Esophagus squamous epithelium (tissue), 5 donors: ENCODE measurements at places on chromosomes 7 and 10. TPM values are rescaled to one million over a fixed set of nuclear protein-coding genes. Genes with fewer than 3 reads are reported as not detected.
A peak's percentile ranks its signal among the peaks of the same experiment; 100 is the strongest.

DNA sequence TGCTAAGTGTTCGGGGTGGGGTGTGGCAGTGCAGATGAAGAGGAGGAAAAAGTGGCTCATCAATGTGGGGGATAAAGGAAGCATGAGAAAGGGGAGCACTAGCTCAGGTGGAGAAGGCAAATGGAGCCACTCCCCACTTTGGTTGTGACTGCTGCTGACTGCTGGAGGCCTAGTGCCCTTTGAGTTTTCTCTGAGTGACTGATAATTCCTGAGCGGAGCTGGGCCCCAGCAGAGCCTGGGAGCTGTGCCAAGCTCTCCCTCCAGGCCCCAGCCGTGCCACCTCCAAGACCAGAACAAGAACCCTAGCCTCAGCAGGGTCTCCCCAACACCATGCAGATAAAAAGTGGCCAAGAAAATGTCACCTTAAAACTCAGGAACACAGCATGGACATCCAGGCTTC is 9.7 kb upstream of the RASSF4 start:
- H3K4me1 ChIP-seq = peaks cover 5% of the 10 kb centered on the region
- H3K4me3 ChIP-seq = no peak overlapping the region
- no peaks in the 10 kb centered on the region for H3K36me3 ChIP-seq
- H3K27ac ChIP-seq = no peak overlapping the region
- no peaks in the 10 kb centered on the region for H3K27me3 ChIP-seq
- DNase-seq = no peak

DNA sequence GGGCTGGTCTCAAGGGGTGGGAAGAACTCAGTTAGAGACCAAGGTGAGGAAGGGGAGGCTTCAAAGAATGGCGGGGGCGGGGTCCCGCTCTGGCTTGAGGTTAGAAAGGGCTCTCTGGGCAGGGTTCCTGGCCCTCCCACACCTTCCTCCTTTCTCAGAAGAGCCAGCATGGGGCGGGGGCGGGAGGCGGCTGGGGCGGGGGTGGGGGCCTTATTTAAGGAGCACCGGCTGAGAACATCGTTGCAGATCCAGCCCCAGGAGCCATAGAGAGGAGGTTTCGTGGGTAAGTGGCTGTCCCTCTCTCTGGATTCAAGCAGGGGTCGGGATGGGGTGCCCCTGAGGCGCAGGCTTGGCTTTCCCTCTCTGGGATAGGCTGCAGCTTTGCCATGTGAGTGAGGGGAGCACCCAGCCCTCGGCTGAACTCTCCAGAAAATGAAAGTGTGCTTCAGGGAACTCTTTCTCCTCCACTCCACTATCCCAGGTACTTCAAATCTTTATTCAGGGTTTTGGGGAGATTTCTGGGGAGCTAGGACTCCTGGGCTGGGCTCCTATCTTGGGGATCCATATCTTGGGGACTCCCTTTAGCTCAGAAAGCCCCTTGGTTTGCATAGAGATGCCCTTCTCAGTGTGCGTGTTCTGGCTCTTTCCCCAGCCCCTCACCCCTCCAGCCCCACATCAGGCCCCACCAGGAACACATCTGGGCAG is 3.3 kb upstream of the CUEDC2 start:
- peaks cover 16% of the 10 kb centered on the region for H3K4me1 ChIP-seq
- H3K36me3 ChIP-seq = no peaks in the 10 kb centered on the region
- no peak for DNase-seq
- H3K4me3 ChIP-seq = peak overlapping the region; percentile 13
- peak overlapping the region; percentile 83 for H3K27ac ChIP-seq
- H3K27me3 ChIP-seq = no peaks in the 10 kb centered on the region

DCLRE1A gene
- 4.0 TPM for total RNA-seq

TBATA gene
- not detected for total RNA-seq

TMEM72 gene
- not detected for total RNA-seq
